MG63 (cell line): ENCODE measurements at places on chromosomes 2 and 18. TPM values are rescaled to one million over a fixed set of nuclear protein-coding genes. Genes with fewer than 3 reads are reported as not detected.

Gene FBLN7
- not detected in 2 replicates for total RNA-seq

Gene CIAO1
- 76.2 and 103 TPM in 2 replicates for total RNA-seq

Gene CAPN14
- total RNA-seq = not detected in 2 replicates

Gene GEN1
- total RNA-seq = 8.3 and 49.4 TPM in 2 replicates

Gene LHCGR
- not detected in 2 replicates for total RNA-seq

Gene TXNDC2
- total RNA-seq = 0.33 TPM in 1 of 2 replicates, not detected in the other

Gene LRRTM1
- total RNA-seq = not detected in 2 replicates

Gene FZD7
- total RNA-seq = 15.6 and 23.6 TPM in 2 replicates

Gene VIL1
- total RNA-seq = not detected in 2 replicates

Gene RAPH1
- total RNA-seq = 12.5 and 57.0 TPM in 2 replicates

Gene ENOSF1
- 0.27 and 7.8 TPM in 2 replicates for total RNA-seq

Gene IL36B
- total RNA-seq = not detected in 2 replicates

Gene SIGLEC15
- total RNA-seq = 0.13 TPM in 1 of 2 replicates, not detected in the other

- DNase-seq = no peak
Measured at GRCh38 chr2:64201151-64201550, 56.9 kb upstream of the PELI1 start.

DNA sequence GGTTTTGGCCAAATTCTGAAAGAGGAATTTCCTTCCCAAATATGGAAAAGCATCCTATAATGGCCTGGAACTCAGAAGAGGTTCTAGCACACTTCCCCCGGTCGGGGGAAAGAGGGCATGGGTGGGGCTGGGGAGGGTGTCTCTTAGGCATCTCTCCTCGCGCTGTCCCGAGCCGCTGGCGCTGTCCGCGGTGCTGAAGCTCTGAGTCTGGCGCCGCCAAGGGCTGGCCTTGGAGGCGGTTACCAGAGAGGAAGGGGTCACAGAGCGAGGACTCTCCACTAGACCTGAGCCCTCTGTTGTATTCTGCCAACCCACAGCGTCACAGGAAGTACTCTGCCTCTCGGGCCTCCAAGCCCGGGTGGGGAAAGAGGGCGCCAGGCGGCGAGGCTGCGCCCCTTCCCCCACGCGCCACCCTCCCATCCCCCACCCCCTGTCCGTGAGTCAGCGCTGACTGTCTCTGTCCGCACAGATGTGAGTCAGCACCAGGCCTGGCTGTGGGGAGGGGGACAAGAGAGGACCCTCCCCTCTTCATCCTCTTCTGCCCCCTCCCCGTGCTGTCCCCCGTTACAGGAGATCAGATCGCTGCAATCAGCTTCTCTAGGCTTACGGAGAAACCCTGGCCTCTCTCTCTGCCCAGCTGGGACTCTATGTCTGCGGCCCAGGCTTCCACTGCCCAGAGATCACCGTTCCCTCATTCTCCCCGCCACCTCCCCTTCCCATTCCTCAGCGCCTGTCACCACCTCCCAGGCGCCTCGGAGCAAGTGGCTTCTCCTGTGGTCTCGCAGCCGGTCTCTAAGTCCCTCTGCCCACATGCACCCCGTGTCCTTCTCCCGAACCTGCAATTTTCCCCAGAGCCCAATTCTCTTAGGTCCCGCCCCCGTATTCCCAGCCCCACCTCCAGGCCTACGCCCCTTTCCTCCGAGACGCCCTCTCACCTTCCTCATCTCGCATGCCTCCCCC lies 779 bp downstream of the PTPRN start:
- peak; percentile 71 for DNase-seq

- peak; percentile 49 for DNase-seq
Measured at GRCh38 chr2:120863661-120864320, 128.1 kb downstream of the GLI2 start.

DNA sequence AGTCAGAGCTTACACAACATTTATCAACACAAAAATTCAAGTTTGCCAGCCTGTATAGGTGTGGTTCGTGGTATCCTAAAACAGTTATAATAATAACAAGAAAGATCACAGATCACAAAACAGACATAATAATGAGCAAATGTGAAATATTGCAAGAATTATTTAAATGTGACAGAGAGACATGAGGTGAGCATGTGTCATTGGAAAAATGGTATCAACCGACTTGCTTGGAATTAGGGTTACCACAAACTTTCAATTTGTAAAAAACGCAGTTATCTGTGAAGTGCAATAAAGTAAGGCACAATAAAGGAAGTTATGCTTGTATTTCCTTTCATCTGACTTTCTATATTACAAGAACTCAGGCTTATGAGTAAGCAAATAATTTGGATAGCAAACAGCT lies 116.8 kb downstream of the IKZF2 start:
- DNase-seq = no peak

DNA sequence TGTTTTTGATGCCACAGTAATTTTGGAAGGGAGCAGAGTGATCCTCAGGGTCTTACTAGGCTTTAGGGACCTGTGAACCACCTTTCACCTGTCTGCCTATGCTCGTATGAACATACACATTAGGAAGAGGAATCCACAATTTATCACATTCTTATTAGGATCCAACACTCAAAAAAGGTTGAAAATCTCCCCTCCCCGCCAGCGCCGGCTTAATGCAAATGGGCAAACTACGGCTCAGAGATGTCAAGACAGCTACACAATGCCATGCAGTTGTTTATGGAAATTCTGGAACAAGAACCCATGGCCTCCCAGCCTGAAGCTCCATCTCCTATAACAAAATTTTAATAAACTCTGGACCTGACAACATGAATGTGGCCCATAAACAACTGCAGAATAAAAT lies 375.9 kb upstream of the ACVR2A start:
- no peak for DNase-seq

DNA sequence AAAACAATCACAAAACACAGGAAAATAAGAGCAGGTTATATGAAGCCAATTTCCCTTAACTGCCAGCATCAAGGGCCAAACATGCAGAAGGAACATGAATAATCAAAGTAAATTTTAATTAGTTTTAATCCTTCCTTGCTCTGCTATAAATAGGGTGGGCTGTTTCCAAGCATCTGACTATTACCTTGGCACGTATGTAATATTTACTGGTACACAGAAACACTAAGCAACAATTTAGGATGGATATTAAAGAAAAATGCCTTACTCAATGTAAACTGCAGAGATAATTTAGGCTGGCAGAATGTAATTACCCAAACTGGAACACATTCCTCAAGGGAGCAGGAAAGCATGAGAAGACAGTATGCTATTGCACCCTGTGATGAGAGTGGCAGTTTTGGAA lies 468.2 kb downstream of the TDRD15 start:
- DNase-seq = no peak

- DNase-seq = no peak
Measured at GRCh38 chr2:169598982-169599381, 14.8 kb downstream of the PPIG start.

GRCh38 chr2:128269063-128269989 lies 49.3 kb downstream of the HS6ST1 start:
- no peak for DNase-seq

DNA sequence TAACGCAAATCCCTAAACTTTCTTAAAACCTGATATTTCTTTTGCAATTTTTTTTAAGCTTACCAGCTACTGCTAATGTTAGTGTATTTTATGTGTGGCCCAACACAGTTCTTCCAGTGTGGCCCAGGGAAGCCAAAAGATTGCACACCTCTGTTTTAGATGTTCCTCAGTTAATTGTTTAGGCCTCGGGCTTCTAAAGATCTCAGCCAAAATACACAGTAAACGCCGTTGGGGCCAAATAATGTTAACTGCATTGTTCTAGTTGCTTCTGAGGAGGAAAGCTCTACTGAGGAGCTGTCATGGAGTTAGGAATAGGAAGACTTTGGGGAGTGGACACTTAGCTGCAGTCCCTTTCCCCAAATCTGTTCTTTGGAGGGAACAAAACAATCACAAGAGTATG lies 2.0 kb downstream of the HSPE1 start:
- no peak for DNase-seq

- DNase-seq = no peak
Measured at GRCh38 chr2:225472161-225472560, 72.7 kb downstream of the NYAP2 start.

- DNase-seq = peak; percentile 85
Measured at GRCh38 chr18:9914584-9915290, 921 bp downstream of the VAPA start.

DNA sequence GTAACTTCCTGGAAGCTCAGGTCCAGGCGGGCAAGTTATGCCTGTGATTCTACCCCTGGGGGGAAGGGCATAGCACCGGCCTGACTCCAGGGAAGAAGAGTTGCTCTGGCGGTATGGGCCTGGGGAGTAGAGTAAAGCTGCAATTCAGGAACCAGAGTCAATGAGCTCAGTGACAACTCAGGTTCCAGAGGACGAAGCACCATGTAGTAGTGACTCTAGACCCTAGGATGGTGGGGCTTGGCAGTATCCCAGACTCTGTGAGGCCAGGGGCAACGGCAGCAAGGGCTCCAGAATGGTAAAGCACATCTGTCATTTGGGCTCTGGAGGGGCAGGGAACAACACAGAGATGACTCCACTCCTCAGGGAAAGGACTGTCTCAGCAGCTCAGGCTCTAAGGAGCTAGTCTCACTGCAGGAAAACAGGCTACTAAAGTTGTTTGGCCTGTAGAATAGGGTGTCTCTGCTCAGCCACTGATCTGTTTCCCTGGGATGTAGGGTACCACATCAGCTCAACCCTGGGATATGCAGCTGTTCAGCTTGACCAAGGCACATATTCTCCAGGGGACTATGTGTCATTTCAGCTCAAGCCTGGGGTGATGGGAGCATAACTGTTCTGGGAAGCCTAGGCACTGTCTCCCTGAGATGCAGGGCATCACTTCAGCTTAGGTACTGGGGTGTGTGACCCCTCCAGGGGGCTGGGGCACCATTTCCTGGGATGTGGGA lies 36.2 kb upstream of the RHOB start:
- no peak for DNase-seq

DNA sequence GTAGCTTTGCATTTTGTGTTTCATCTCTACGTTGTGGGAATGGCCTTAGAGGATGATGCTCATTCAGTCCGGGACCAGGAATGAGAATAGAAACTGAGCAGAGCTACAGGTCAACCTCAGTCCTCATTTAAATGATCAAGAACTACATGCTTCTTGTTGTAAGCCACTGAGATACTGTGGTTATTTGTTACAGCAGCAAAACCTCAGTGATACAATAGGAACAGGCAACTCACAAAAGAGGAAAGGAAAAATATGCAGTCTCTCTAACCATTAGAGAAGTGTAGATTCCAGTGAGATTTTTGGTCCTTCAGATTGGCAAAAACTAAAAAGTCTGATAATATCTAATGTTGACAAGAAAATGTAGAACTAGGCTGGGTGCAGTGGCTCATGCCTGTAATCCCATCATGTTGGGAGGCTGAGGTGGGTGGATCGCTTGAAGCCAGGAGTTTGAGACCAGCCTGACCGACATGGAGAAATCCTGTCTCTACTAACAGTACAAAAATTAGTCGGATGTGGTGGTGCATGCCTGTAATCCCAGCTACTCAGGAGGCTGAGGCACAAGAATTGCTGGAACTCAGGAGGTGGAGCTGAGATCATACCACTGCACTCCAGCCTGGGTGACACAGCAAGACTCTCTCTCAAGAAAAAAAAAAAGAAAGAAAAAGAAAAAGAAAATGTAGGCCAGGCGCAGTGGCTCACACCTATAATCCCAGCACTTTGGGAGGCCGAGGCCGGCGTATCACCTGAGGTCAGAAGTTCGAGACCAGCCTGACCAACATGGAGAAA lies 13.3 kb downstream of the CHCHD5 start:
- no peak for DNase-seq

GRCh38 chr2:73006969-73007710 lies 64.4 kb downstream of the SFXN5 start:
- DNase-seq = no peak

- DNase-seq = no peak
Measured at GRCh38 chr2:181163139-181163538, 182.7 kb downstream of the UBE2E3 start.

- DNase-seq = peak; percentile 56
Measured at GRCh38 chr2:70907130-70908057, 28.3 kb upstream of the ATP6V1B1 start.

DNA sequence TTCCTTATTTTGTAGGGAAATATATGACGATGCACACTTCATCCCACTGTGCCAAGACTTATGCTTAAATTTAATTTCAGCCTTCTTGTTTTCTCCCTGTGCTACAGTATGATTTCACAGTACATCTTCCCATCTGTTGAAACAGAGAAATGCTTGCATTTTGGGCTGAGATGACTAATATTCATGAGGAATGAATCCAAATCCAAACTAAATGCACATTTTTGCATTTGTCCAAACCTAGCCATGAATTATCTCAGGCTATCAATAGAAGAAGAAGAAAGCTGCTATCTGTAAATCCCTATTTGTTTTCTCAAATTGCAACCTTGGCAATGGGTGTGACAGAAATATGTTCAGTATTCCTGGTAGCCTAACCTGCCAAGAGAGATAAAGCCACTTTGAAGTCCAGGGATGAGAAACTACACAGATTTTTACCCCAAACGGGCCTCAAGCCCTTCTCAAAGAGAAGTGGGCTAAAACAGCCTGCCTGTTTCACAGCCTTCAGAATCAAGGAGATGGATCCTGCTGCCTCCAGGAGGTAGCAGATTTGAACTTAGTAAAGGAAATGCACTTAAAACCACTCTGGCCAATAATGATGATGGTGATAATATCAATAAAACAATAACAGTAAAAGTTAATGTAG lies 306.9 kb upstream of the NT5C1B start:
- no peak for DNase-seq

DNA sequence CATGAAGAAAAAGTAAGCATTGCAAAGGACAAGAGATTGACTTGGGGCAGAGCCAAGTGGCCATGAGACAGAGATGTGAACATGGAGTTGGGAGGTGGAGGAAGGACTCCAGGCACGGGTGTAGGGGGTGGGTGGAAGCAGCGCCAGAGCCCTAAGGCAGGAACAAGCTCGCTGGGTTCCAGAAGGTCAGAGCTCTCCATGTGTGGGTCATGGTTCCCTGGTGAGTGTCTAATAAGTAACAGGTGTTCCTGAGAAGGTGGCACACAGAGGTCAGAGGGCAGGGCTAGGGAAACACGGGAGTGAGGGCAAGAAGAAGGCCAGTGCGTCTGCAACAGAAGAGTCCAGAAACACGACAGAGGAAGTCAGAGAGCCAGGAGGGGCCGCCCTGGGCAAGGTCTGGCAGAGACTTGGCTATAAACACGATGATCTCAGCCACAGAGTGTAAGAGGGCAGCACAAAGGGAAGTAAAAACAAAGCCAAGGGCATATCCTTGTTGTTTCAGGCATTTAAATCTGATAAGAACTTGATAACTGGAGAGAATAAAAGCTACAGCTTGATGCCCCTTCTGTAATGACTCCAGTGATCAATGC lies 260.8 kb downstream of the TGIF1 start:
- peak; percentile 68 for DNase-seq
